Stimulated activated CD4-positive, alpha-beta T cell treated with anti-CD3 and anti-CD28 coated beads, Interleukin-12 subunit alpha, Interleukin-12 subunit beta, amount 100 ng/mL, for 24 hours (primary cell): ENCODE measurements at places on chromosomes 12 and 14.

GRCh38 chr12:93823616-93824391 lies 146.6 kb downstream of the CRADD start:
- DNase-seq, result no peak

GRCh38 chr12:39417916-39418315 lies 25.0 kb downstream of the KIF21A start:
- no peak for DNase-seq

DNA sequence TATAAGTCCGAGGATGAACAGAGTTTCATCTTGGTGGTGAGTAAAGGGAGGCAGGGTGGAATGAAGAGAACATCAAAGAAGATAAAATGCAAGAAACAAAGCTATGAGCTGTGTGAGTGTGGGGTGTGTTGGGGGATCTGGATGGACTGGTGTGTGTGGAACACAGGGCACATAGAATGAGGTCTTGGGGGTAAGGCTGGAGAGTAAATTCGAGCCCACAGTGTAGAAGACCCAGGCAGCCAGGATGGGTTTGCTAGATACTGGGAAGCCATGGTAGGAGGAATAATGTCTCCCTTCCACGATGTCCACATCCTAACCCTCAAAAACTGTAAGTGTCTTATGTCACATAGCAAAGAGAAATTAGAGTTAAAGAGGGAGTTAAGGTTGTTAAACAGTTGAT lies 6.8 kb downstream of the KCNMB4 start:
- DNase-seq, result no peak

DNA sequence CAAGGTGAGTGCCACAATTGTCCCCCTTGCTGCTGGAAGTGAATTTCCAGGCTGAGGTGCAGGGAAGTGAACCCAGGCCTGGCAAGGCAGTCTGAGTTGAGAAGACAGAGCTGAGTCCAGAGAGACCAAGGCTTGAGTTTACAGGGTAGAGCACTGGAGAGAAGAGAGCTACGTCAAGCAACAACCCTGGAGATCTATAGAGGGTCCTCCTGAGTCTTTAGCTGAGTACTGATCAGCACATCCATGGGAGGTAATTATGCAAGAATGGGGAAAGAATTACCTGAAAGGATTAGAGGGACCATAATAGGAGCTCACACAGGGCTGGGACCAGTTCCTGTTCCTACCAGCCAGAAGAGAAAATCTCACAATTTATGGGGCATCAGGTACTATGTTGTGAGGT lies 190.7 kb downstream of the NEDD1 start:
- no peak for DNase-seq

DNA sequence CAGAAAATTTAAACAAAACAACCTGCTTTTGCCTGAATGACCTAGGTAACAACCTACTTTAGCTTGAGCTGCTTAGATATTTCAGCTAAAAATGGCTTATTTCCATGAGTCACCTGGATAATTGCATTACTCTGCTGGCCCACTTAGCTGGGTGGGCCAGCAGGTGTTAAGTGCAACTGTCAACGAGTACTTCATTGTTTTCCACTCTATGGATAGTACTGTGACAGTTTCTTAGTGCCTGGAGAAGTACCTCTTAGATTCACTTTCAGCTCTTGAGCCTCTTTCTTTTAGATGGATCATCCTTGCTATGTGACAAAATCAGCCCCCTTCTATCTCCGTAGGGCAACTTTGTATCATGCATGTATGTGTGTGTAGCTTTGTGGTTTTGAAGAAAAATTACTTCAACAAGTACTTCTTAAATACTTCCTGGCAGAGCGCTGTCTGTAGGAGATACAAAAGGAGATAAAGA lies 368.2 kb upstream of the ATP2B1 start:
- no peak for DNase-seq

GRCh38 chr14:49769581-49770211 lies 1.7 kb downstream of the KLHDC2 start:
- no peak for DNase-seq

DNA sequence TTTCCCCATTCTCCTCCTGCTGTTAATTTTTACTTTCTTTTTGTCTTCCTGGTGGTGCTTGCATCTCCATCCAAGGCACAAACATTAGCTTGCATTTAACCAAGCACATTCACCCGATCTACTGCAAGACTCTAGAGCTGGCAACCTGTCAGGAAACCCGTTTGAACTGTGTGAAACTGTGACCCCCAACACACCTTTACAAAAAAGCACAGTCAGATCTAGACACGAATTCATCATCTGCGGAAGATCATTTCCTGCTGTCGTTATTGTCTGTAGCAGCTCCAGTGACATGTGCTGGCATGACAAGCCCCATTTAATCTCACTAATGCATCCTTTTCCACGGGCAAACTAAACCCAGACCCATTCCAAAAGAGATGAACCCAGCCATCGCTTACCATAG lies 340.5 kb downstream of the VRK1 start:
- no peak for DNase-seq

DNA sequence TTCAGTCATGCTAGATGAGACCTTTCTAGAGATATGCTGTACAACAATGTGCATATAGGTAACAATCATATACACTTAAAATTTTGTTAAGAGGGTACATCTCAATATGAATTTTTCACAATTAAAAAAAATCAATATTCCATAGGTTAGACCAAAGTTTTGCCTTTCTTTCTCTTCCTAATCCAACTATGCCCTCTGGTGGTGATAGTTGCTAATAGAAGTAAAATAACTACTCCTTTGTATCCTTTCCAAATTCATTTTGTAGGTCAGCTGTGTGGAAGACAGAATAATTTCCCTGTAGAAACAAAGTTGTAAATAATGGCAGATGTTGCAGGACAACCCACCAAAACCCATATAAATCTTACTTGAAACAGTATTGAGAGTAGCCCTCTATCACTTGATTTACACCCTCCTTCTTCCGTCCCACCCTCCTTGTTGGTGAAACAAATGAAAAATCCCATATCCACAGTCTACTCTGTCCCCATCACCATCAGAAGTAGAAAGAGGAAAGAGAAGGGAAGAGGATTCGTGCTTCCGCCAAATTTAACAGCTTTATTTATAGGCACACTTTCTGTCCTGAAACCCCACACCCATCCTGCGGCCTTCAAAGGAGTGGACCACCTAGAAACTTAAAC lies 34.2 kb upstream of the KICS2 start:
- no peak for DNase-seq

- DNase-seq, result no peak
Measured at GRCh38 chr12:66662179-66662578, 16.7 kb downstream of the GRIP1 start.

- DNase-seq, result no peak
Measured at GRCh38 chr12:27474344-27474743, 27.8 kb downstream of the SMCO2 start.

- DNase-seq, result no peak
Measured at GRCh38 chr14:94904636-94905035, 134.7 kb upstream of the GSC start.

DNA sequence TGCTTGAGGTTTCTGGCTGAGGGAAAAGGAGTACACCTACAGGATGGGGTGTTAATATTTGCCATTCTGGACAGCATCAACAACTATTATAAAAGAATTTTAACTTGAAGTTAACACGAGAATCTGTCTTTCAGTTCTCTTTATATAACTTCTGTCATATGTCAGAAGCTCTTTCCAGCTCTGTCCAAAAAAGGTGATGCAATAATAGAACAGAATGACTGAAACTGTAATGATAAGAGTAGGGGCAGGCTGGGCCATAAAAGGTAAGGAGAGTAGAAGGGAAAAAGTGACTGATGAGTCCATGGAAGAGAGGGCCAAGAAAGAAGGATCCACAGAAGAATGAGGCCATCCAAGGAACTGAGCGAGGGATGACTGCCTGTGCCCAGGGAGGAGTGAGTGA lies 966.7 kb upstream of the FBXO33 start:
- no peak for DNase-seq

DNA sequence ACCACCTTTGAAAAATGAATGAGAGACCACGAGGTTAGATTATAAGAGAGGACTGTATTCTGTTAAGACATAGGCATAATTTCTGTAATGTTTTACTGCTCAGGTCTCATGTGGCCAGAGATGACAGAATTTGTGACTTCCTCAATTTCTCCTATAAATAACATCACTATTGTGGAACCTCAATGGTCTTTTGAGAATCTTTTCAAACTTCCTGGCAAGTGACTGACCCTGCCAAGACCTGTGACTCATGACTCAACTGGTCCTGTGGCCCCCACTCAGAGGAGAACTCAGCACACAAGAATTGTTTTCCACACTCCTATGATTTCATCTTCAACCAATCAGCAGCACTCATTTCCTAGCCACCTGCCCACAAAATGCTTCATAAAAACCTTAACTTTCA lies 508.2 kb upstream of the ATP2B1 start:
- no peak for DNase-seq

DNA sequence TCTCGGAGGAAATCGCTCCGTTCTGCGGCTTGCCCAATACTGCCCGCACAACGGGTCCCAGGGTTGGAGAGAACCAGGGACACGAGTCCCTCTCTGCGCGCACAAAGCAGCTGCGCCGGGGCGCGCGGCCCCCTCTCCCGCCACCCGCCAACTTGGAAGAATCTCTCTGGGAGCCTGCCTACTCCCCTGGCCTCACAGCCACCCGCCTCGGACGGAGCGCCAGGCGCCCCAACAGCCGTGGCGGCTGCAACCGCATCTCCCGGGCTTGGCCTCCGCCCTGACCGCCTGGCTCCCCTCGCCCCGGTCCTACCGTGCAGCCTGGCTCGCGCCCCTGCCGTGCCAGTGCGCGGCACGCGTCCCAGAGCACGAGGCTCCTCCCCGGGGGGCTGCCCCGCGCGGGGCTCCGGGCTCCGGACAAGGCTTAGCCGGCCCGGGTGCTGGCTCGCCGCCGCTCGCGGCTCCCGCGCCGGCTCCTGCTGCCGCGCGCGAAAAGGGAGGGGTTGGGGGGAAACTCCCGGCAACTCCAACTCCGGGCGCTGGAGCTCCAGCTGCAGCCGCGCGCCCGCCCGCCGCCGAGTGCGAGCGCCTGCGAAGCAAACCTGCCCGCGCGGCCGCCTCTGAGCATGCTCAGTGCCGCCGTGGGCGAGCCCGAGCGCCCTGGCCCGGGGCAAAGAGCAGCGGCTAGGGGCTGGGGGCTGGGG lies at the start of gene STXBP6:
STXBP6 (minus strand) TSS at position 580 of the 701 bp plus-strand sequence. CDS start 75,329 bp downstream, outside the sequence.
- DNase-seq, result no peak

- DNase-seq, result no peak
Measured at GRCh38 chr12:70576341-70577282, 60.6 kb downstream of the PTPRB start.

- DNase-seq, result no peak
Measured at GRCh38 chr14:20482382-20482781, 13.2 kb downstream of the PNP start.

GRCh38 chr12:114746297-114747011 lies 62.5 kb upstream of the TBX3 start:
- DNase-seq, result no peak

DNA sequence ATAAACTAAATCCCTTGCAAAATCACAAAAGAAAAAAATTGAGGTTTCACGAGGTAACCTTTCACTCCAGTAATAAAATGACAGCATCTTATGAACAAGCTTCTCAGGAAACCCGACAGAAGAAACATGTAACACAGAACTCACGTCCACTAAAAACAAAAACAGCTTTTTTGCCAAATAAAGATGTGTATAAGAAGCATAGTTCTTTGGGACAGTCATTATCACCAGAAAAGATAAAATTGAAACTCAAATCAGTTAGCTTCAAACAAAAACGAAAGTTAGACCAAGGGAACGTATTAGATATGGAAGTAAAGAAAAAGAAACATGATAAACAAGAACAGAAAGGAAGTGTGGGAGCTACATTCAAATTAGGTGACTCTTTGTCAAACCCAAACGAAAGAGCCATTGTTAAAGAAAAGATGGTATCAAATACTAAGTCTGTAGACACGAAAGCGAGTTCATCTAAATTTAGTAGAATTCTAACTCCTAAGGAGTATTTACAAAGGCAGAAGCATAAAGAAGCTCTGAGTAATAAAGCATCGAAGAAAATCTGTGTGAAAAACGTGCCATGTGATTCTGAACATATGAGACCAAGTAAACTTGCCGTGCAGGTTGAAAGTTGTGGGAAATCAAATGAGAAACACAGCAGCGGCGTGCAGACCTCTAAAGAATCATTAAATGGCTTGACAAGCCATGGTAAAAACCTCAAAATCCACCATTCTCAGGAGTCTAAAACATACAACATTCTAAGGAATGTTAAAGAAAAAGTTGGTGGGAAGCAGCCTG lies 25.8 kb downstream of the RESF1 start:
- DNase-seq, result no peak

- no peak for DNase-seq
Measured at GRCh38 chr14:32572867-32573150, 243.7 kb downstream of the AKAP6 start.

DNA sequence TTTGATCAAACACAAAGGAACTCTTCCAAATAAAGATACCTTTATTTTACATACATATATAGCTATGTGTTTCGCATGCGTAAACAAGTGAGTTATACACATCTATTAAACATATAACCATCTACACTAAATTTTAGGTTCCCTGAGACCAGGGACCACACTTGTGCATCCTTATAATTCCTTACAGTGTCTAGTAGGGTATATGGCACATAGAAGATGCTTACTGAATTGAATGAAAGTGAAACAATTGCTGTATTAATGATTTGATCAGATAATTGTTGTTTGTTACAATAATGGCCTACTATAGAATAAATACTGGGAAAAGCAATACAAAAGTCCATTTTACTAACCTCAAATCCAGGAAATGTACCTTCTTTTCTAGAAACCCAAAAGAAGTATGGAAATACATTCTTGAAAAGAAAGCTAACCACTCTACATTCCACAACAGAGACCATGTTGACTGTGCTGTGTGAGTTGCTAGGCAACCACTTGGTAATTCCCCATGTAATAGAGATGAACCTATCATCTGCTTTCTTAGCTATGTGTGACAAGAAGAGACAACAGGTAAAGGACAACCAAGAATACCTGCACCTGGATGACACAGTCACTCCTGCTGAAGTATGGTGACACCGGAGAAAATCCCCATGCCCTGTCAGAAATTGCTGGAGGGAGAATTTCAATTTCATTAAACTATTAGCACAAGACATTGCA lies 11.9 kb upstream of the CIPC start:
- DNase-seq, result no peak

- DNase-seq, result no peak
Measured at GRCh38 chr12:69129017-69129416, 110.4 kb upstream of the CPSF6 start.

DNA sequence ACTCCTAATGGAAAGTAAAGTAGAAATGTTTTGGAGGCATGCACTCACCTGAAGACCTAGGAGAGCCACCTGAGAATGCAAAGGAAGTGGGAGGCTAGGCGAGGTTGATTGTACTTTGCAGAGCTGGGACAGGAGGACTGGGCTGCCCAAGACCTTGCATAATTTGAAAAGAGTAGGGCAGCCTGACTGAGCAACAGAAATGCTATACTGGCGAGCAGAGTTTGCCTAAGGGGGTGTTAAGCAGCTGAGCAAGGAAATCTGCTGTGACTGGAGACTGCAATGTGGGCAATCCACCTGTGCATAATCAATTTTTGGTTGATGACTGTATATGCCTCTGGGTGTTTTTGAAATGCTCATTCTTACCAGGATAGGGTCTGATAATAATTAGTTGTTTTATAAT lies 834.1 kb downstream of the TRHDE start:
- DNase-seq, result no peak

DNA sequence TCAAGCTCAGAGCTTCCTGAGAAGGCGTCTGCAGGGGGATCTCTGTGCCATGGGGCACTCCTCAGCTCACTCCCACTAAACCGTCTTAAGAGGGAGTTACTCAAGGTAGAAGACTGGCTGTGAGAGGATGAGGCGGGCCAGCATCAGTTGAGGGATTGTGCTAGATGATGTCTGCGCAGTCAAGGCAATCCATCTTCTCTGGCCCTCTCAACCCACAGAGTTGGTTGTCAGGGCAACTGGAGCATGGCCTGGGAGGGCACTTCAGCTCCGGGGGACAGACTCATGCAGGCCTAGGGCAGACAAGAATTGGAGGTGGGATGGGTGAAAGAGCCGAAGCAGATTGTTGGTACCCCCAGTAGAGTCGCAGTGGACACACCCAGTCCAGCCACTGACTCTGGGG lies 9.0 kb downstream of the GSTZ1 start:
- no peak for DNase-seq
